ENCODE measurements at places on chromosomes 2 and 18. TPM values are rescaled to one million over a fixed set of nuclear protein-coding genes. Genes with fewer than 3 reads are reported as not detected.

Gene VSNL1
- 0.65 TPM for total RNA-seq

Gene FAM237A
- not detected for total RNA-seq

Gene TNFAIP6
- total RNA-seq, result 18.6 TPM

Gene COL4A3
- 0.24 TPM for total RNA-seq

DNA sequence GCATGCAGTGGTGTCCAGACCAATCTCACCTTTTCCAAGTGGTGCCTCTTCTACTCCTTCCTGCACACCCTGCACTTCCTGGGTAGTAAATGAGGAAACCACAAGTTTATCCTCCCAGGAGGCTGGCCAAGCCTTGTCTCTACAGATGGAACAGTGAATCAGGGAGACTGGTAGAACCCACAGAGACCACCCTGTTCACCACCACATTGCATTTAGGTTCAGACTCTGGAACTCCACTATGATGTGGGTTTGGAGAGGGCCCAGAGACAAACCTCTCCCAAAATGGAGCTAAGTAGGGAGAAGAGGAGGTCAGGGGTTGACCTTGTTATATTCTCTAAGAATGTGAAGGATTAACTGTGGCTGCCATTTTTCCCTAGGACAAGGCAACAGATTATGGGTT is 102.8 kb upstream of the FZD7 start:
- DNase-seq, result no peak

DNA sequence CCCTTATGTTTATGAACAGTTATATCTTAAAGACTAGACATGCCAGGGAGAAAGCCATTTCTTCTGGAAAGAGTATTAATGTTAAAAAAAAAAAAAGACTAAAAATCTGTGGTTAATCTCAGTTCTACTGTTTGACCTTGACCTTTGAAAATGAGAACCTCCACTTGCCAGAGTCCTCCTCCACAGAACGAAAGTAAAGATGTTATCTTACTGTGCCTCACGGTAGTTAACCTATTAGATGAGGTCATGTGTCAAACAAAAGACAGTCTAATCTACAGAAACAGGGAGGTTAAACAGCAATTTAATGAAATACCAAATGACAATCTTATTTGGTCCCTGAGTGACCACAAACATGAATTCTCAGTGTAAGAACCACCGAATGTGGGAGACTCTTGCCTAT is 51.2 kb downstream of the SLC14A2 start:
- DNase-seq, result no peak

GRCh38 chr2:71526975-71527374 is 73.6 kb downstream of the DYSF start:
- no peak for DNase-seq

- DNase-seq, result no peak
Measured at GRCh38 chr2:20422402-20423271, 24.2 kb upstream of the RHOB start.

- DNase-seq, result no peak
Measured at GRCh38 chr2:215028231-215028630, 110.2 kb downstream of the ABCA12 start.

DNA sequence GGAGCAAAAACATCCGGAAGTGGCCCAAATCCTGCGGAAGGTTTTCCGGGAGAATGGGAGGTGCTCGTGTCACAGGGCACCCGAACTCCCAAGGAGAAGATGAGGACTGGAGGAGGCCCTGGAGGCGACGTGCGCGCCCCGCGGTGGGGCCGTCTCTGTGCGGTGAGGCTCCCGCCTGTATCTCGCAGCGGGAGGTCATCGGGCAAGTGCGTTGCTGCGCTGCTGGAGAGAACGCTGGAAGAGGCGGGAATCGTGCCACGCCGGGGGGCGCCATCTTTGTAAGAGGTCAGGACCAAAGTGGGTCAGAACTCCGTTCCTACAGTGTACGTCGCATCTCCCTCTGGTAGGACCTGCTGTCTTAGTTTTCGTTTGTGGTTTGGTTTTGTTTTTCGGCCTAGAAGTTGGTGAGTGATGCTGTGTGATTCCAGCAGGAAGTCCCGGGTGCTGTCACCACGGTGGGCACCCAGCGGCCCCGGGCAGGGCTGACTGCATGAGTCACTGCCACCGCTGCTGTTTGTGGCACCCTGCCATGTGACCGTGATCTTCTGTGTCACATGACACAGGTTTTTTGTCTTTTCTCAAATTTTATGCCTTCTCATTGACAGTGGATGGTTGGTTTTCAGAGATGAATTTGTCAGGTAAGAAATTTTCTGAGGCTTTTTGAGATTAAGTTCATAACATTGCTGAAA is 21.5 kb upstream of the ATP9B start:
- DNase-seq, result no peak

DNA sequence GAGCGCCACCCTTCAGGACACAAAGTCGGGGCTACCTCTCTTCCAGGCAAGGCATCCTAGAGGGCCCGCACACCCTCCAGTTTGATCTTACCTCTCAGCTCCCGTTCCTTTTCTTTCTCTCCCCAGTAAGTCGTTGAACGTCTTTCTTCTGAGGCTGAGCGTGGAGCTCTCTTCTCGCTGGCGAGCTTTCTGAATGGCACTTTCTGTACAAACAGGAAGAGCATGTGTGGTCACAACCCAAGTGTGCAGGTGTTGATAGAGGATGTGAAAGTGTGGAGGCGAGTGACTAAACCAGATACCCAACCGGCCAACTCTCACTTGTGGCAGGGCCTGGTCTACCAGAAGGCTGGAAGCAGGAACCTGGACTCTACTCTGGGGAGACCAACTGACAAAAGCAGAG is at the start of gene AFF3:
AFF3 (minus strand) TSS at position 198 of the 400 bp plus-strand sequence. CDS start 38,136 bp downstream, outside the sequence.
- no peak for DNase-seq

- DNase-seq, result no peak
Measured at GRCh38 chr18:5841518-5841917, 53.8 kb downstream of the TMEM200C start.

DNA sequence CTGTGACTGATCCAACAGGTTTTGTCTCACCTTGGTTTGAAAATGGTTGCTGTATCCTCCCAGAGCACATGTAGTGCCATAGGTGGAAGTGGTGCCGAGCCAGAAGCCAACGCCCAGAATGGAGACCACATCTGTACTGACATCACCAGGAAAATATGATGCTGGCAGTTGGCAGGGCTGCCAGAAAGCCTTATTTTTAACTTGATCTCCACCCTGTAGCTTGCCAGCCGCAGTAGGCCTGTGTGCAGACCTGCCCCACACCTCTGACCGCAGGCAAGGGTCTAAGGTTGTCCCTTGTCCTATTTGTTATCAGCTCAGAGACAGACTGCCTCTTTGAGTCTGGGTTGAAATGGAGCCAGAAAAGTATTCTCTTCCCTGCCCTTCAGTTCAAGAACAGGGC is 123.5 kb upstream of the EML6 start:
- no peak for DNase-seq

DNA sequence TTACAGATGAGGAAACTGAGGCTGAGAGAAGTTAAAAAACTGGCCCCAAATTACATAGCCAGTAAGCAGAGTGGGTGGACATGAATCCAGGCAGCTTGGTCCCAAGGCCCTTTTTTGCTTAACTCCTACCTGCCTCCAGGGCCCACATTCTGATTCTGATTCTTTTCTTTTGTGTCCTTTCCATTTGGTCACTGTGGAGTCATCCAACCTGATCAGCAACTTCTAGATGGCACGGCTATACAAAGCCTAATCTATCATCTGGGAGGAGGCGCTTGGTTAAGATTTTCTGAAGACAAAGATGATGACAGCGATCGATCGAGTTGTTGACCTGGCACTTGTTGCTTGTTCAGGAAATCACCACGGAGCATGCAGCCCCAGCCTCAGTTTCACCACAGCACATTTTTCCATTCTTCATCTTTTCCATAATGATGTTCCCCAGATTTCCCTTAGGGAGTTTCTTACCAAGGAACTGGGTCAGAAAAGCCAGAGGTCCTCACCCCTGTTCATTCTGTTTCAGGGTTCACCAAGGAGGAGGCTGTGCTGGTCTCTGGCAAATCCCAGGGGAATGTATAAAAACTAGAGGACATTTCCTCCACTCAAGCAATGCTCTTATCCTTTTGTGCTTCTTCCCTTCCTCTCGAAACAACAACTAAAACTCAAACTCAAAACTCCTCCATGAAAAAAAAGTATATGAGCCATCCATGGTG is 6.9 kb upstream of the IGFBP2 start:
- DNase-seq, result no peak

GRCh38 chr2:152405206-152406118 is 70.5 kb downstream of the FMNL2 start:
- no peak for DNase-seq

DNA sequence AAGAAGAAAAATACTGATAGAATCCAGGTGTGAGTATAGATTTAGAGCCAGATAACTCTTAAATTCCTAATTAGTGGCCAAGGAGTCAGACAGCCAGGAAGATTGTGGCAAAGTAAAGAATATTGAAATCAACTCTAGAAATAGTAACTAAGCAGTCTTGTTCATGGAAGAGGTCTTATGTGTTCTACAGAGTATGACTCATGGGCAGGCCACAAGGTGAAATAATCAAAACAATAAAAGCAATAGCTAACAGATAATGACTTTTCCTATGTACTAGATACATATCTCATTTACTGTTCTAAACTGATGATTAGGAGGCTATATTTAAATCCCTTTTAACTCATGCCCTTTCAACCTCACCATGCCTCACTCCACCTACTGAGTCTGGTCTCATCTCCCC is 227.4 kb upstream of the COL3A1 start:
- DNase-seq, result no peak

DNA sequence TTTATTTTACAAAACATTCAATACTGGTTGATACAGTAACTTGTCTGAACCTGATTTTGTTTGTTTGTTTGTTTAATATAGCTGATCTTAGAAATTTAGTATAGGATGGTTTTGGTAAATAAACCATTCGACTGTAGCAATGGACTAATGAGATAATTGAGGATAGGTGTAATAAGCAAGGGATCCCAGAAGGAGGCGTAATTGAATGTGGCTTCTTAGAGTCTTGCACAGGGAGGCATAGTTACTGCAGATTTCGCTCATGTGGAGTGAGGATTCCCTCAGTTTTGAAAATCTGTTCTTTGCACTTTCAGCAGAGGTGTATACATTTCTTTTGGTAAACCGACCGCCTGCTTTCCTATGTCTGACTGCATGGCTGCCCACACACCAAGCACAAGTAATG is 709.6 kb downstream of the SOCS6 start:
- DNase-seq, result no peak

DNA sequence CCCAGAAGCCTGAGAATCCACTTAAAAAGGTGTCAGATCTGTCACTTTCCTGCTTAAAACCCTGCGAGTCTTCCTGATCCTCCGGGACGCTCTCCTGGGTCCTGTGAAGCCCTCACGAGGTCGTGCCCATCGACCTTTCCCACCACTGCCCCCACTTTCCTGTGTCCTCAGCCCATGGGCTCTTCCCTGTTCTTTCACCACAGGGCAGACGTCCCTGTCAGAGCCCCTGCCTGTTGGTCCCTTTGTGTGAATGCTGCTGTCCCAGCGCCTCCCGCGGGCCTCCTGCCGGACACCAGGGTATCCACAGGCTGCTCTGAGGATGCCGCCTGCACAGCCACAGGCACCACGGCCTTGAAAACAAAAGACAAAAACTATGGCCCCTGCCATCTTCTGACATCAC is 125.6 kb downstream of the TMEM18 start:
- DNase-seq, result no peak
